ENCODE measurements at places on chromosomes 5 and 9. TPM values are rescaled to one million over a fixed set of nuclear protein-coding genes. Genes with fewer than 3 reads are reported as not detected.

Gene TMEM267
- 24.1 TPM for total RNA-seq

Gene LCN9
- not detected for total RNA-seq

Gene LAMC3
- total RNA-seq, result 0.91 TPM

Gene CDH12
- not detected for total RNA-seq

Gene PCDH12
- total RNA-seq, result 1.3 TPM

Gene TMEM174
- not detected for total RNA-seq

Gene IL13
- 0.44 TPM for total RNA-seq

Gene RLN1
- 0.91 TPM for total RNA-seq

Gene IFNA13
- total RNA-seq, result not detected

Gene LHX3
- not detected for total RNA-seq

Gene AGXT2
- total RNA-seq, result not detected

Gene LSM11
- total RNA-seq, result 7.5 TPM

Gene SLC34A1
- not detected for total RNA-seq

Gene PCDHGA3
- not detected for total RNA-seq

Gene IFNB1
- total RNA-seq, result 0.62 TPM

Gene SPATA31A1
- not detected for total RNA-seq

Gene TMEM232
- 0.66 TPM for total RNA-seq

Gene TNFSF15
- 2.4 TPM for total RNA-seq

- DNase-seq, result no peak
Measured at GRCh38 chr5:36505021-36505420, 101.4 kb upstream of the SLC1A3 start.

GRCh38 chr9:136564379-136564988 is 18.6 kb upstream of the NOTCH1 start:
- no peak for DNase-seq

GRCh38 chr5:51468196-51468595 is 84.9 kb downstream of the ISL1 start:
- no peak for DNase-seq

DNA sequence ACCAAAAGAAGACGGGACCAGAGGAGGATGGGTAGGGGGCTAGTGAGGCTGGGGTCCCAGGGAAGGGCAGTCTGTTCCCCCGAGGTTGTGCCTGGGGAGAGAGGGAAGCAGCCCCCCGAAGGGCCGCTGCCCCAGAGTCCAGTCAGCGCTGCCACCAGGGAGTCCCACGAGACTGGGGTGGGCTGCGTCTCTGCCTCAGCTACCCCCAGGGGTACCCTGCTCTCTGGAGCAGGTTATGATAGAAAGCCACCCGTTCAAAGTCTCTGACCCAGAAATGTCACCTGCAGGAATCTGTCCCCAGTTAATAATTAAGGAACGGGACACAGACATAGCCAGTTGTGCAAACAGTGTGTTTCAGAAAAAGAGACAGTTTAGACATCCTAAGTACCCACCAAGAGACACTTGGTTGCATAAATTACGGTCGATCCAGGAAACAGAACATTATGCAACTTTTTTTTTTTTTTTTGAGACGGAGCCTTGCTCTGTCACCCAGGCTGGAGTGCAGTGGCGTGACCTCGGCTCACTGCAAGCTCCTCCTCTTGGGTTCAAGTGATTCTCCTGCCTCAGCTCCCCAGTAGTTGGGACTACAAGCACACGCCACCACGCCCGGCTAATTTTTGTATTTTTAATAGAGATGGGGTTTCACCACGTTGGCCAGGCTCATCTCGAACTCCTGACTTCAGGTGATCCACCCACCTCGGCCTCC is 10.7 kb upstream of the AGPAT2 start:
- DNase-seq, result no peak

DNA sequence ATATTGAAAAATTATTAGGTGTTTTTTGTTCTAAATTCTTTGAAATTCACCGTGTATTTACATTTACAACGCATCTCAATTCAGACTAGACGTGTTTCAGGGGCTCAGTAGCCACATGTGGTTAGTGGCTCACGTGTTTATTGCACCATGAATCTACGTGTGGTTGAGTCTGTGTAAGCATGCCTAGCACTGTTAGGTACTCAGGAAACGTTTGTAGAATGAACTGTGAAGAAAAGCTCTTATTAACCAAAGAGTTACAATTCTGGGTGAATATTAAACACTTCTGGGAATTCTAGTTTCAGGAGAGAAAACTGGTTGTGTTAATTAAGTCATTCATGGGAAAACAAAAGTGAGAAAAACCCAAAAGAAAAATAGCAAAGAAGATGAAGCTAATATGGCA is 117.5 kb upstream of the CDH6 start:
- no peak for DNase-seq

DNA sequence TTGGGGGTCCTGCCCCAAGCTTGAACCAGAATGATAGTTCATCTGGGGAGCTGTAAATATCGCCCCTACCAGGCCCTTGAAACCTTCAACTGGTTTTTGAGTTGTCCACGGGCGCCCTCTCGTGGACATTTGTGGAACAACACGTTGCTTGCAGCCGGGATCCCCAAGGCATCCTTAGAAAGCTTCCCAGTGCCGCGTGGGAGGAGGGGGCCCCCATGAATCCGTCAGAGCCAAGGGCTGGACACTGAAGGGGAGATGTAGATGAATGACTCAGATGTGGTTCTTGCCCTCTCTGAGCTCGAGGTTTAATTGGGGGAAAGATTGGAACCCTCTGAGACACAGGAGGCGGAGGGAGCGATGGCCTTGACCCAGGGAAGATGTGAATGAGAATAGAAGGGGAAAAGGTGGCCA is 31.8 kb upstream of the ORM1 start:
- peak; percentile 44 for DNase-seq

DNA sequence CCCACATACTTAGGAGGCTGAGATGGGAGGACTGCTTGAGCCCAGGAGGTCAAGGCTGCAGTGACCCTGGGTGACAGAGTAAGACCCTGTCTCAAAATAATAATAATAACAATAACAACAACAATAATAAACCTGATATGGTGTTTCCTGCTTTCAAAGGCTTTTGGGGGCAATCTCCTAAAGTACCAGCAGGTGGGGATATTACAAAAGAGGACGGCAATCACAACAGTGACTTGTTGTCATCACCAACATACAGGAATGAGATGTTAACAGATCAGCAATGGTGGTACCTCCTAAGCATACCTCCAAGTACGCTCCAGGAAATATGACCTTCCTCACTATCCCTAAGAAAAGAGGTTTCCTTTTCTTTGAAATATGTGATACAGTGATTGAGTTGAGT is 91.1 kb upstream of the RNF180 start:
- no peak for DNase-seq

DNA sequence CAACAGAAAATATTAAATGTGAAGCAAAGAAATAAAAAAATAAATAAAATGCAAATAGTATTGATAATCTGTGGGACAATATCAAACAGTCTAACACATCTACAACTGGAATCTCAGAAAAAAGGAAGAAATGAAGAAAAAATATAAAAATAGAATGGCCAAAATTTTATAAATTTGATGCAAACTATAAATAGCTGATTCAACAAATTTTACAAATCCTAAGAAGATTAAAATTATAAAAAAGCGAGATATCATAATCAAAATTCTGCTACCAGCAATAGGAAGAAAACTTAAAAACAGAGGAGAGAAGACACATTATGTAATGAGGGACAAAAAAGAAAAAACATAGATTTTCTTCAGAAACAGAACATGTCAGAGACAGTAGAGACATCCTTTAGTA is 129.2 kb upstream of the IRX1 start:
- no peak for DNase-seq

DNA sequence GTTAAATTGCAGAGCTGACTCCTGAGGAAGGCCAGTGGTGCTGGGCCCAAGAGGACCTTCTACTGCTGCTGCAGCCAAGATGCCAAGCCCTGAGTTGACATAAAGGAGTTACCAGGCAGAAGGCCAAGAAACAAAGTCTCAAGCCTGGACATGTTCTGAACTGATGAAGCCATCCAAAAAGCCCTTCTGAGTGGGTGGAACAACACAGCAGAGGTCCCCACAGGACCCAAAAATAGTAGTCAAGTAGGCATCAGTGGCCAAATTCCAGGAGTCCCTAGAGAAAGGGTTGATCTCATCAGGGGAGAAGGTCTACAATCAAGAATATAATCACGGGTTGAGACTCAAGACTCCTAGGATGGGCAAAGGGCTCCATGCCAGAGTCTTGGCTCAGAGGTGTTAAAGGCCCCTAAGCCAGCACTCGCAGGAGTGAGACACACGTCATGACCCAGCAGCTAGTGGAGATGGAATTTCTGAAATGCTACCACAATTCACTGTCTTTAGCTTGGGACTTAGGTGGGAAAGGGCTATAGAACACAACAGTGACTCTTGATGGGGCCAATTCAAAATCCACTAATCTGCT is 119.7 kb downstream of the FANCC start:
- DNase-seq, result no peak

DNA sequence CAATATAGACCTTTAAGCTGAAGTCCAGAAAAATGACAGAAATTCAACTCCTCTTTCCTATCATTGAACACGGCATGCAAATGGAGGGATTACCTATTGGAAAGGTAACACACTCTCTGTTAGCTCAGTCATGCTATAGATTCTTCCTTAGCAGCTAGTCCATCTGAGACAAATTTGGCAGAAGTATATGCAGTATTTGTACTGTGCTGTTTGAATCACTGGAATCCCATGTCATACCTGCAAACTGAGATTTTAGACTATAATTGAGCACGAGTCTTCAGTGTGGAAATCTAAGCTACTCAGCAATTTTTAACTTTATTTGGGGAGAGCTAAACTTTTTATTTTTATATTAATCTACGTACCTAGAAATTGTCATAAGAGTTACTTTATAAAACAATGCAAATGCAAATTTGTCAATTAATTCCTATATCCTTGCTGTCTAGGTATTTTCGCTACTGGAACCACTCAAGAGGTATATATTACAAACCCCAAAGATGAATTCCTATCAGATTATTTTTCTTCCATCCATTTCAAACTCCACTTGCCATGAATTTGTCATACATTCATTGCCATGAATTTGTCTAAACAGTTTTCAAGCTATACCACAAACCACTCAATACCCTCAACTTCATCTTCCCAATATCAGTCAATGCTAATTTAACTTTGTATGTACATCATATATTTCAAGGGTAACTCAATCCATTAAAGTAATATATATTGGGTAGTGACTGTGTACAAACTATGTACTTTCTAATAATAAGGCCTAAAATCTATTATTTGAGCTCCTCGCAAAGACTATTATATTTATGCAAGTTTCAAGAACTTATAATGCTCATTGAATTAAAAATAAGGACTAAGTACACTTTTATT is 224.8 kb downstream of the MEF2C start:
- no peak for DNase-seq

DNA sequence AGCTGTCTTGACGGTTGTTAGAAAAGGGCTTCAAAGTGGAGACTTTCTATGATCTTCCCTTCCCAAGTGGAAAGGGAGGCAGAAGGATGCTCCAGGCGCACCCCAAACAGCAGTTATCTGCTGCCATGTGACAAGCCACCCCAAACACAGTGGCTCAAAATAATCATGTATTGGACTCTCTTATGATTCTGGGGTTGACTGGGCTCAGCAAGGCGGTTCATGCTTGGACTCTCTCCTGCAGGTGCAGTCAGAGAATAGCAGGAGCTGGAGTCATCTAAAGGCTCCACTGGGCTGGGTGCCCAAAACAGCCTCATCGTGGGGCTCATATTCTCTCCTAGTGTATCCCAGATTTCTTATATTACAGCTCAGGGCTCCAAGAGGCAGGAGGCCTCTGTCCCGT is 177.6 kb upstream of the IER5L start:
- DNase-seq, result no peak

DNA sequence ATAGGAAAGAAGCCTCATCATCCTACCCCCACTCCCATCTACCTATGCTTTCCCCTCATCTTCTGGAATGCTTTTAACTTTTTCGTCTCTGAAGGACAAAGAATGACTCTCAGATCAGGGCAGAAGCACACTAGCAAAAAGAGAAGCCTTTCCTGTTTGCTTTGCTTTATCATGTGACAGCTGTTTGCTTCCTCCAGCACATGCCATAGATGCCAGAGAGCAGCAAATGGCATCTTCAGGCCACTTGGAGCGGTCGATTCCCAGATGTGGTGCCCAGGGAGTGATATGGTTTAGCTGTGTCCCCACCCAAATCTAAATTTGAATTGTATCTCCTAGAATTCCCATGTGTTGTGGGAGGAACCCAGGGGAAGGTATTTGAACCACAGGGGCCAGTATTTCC is 294.8 kb downstream of the GADD45G start:
- DNase-seq, result no peak

GRCh38 chr5:96203761-96204160 is 229.3 kb downstream of the PCSK1 start:
- DNase-seq, result no peak

DNA sequence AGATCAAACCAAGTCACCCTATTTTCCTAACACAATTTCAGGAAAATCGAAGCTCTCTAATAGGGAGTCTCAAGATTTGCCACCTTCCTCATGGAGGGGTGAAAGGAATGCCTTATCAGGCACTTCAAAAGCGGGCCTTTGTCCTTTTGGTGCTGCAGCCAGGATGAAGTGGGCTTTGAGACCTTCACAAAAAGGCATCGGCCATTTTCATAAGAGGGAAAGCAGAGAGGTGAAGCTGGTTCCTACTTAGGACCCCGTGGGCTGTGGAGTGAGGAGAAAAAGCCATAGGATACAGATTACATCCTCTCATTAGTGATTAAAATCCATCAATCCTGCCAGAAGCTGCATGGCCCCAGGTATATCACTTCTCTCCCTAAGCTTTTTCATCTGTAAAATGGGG is 859 bp downstream of the CDKN2AIPNL start:
- DNase-seq, result no peak

GRCh38 chr5:150296496-150296895 is 6.2 kb downstream of the ARSI start:
- DNase-seq, result no peak

GRCh38 chr5:116273448-116274242 is 188.8 kb downstream of the COMMD10 start:
- no peak for DNase-seq

DNA sequence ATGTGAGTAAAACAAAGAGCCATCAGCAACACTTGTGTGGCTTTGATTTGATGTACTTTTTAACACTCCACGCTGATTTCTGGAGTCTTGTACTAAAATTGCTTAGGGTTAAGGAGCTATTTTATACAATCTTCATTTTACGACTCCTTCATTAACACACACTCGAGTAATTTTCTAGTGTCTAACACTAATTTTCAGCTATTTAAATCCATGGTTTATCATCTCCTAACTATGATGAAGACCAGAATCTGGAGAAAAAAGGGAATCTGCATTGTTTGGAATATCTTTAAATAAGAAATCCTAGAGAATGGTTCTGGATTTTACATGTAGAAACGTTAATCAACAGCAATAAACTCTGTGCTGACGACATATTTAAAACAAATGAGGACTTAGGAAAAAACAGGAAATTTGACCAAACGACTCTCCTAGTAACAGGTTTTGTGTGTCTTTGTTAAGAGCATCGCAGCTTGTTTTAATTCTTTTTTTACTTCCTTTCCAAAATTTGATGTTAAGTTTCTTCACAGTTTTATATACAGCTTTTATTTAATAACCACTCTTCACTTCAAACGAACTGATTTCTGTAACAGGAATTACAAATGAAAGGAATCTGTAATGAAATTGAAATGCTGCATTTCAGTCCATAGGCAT is 138.5 kb downstream of the AOPEP start:
- no peak for DNase-seq

- DNase-seq, result peak; percentile 55
Measured at GRCh38 chr9:83708515-83709158, 879 bp upstream of the UBQLN1 start.

Data from activated naive CD8-positive, alpha-beta T cell treated with anti-CD3 and anti-CD28 coated beads for 36 hours (primary cell).